ENCODE measurements at places on chromosomes 7 and 10. TPM values are rescaled to one million over a fixed set of nuclear protein-coding genes. Genes with fewer than 3 reads are reported as not detected.
A peak's percentile ranks its signal among the peaks of the same experiment; 100 is the strongest.

DNA sequence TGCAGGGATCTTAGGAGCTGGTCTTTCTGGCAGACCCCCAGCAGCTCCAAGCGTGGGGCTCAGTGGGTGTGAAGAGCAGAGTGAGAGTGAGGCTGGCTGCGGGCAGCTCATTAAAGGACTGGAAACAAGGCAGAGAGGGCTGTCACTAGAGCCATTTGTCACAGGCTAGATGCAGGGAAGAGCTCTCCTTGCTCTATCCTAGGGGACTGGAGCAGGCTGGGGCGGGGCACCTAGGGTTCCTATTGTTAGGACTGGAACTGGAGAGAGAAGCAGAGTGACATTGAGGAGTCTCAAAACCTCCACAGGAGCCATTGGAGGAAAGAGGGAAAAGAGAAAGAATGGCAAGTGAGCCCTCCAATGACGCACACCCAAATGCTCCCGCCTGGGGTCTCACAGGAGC lies 772 bp upstream of the DDC start:
- no peak for DNase-seq

DNA sequence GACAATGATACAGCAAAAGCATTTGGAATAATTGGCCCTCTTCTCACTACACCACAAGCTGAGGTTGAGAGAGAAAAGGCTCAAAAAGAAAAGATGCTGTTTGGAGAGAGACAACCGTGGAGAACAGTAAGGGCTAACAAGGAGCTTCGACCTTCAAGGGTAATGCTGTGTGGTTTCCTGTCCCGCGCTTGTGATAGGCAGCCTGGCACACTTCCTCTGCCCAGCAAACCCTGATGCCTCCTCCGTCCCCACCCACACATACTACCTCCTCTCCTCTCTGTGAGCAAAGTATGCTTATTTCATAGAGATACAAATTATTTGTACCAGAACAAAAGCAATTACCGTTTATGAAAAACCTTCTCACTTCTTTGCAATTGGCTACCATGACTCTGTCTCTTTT lies 755.4 kb downstream of the KCNMA1 start:
- no peak for DNase-seq

GRCh38 chr10:43691485-43691884 lies 42.8 kb upstream of the ZNF32 start:
- peak; percentile 35 for DNase-seq

The CLCN1 gene
- total RNA-seq: not detected

DNA sequence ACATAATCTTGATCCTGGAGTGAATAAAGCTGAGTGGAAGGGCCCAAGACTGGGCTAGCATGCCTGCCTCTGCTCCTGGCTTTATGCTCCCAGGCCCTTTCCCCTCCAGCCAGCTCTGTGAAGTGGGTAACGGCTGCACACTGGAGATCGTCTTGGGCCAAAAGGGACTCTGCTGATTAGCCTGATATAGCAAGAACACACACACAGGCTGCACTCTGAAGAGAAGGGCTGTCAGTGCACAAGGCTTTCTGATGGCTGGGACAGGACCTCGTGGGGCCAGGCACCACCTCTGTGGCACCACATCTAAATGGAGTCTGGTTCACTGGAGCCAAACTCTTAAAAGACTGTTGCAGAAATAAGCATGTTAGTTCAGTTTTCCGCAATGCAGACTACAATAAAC lies 161.4 kb downstream of the NEURL1 start:
- no peak for DNase-seq

- DNase-seq: no peak
Observed at GRCh38 chr7:103373866-103374643, 26.6 kb downstream of the PSMC2 start.

DNA sequence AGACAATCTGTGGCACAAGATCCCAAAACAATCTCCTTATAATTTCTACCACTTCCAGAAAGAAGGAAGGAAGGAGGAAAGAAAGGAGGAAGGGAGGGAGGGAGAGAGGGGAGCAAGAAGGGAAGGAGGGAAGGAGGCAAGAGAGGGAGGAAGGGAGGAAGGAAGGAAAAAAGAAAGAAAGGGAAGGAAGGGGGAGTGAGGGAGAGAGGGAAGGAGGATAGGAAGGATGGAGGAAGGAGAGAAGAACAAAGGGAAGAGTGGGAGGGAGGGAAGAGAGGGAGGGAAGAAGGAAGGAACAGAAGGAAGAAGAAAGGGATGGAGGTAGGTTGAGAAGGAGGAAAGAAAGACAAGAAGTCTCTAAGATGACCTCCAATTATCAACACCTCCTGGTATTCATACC lies 185.5 kb upstream of the NFE2L3 start:
- DNase-seq: no peak

GRCh38 chr7:115693779-115694178 lies 336.8 kb downstream of the TFEC start:
- DNase-seq: no peak

DNA sequence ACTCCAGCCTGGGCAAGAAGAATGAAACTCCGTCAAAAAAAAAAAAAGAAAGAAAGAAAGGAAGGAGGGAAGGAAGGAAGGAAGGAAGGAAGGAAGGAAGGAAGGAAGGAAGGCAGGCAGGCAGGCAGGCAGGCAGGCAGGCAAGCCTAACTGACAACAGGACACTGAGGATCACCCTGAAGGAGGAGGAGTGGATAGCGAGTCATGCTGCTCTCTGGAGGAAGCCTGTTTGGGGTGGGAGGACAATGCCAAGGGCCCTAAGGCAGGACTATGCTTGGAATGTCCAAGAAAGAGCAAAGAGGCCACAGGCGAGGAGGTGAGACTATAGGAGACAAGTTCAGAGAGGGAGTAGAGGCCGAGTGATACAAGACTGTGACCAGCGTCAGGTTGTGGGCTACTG lies 107.0 kb upstream of the PARD3 start:
- DNase-seq: peak; percentile 43

GRCh38 chr7:78315119-78315518 lies 516.5 kb downstream of the PHTF2 start:
- no peak for DNase-seq

GRCh38 chr7:126426652-126427051 lies 826.1 kb downstream of the GRM8 start:
- no peak for DNase-seq

DNA sequence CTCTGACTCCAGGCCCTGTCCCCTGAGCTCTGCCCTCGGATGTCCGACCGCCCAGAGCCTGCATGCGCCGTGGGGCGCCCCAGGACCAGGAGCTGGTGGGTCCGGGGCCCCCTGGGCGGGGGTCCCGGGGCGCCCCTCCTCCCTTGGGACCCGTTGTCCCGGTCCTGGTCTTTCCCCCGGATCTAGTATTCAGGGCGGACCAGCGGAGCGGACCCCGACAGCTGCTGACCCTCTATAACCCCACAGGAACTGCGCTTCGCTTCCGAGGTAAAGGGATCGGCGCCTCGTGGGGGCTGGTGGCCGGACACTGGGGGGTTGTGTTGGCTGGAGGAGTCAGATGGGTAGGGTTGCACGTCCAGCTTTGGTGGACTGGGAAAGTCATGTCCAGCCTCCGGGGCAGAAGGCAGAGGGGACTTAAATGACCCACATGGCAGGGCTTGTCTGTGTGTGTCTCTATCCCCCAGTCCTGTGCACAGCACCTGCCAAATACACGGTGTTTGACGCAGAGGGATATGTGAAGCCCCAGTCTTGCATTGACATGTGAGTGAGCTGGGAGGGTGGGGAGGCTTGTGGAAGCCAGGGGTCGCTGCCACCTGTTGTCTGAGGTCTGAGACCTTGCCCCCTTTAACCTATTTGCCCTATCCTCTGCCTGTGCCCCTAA lies 520 bp downstream of the MOSPD3 start:
- no peak for DNase-seq

DNA sequence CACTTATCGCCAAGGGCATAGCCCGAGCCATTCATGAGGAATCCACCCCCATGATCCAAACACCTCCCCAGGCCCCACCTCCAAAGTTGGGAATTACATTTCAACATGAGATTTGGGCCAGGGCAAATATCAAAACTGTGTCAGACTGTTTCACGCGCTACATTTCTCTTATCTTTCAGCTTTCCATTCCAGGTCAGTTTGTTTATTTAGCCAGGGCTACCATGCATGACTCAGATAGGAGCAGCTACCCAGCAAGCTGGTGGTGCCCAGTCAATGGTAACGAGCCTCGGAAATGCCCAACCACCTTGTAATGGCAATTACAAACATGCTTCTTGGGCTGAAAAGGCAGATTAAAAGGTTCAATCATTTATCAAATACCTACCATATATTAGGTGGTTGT lies 43.6 kb upstream of the BAMBI start:
- DNase-seq: no peak

The GPR158 gene
- total RNA-seq: not detected

DNA sequence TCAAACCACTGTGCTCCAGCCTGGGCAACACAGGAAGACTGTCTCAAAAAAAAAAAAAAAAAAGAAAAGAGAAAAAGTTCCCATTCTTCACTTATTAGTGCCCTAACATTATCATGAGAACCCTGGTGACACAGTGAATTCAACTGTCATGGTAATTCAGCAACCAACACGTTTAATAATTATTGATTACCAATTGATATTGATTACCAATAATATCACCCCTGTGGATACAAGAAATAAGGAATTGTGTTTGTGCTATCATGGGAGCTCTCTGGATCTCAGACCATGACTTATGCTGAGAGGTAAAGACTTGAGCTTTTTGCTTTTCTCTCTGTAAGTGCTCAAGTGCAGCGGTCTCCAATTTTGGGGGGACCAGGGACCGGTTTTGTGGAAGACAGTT lies 195.3 kb downstream of the TPST1 start:
- DNase-seq: no peak

DNA sequence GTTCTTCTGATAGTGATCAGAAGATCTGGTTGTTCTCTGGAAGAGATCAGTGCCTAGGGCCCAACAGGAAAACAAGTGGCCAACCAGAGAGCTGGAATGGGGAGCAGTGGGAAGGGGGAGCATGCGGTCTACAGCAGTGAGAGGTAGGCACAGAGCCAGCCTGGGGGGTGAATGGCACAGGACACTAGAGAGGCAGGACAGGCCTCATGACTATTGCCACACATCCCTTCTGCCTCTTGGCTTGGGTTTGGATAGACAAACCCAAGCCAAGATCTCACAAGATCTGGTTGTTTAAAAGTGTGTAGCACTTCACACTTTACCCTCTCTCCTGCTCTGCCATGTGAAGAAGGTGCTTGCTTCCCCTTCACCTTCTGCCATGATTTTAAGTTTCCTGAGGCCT lies 224.4 kb downstream of the ARHGAP12 start:
- no peak for DNase-seq

The GIMAP6 gene
- not detected for total RNA-seq

DNA sequence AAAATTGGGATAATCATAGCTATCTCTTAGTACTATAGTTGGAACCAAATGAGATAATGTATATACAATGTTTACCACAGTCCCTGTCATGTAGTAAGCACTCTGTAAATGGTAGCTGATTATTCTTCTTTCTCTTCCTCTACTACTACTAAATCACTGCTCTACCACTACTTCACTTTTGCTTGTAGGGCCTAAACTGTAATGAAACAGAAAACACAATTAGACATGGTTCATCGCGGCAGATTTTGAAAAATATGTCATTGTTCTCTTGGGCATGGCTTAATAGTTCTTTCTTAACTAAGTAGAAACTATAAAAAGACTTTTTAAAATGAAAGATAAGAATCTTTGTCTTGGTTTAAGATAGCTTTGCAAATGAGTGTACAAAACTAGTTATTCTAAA lies 34.9 kb downstream of the R3HCC1L start:
- no peak for DNase-seq

GRCh38 chr10:24778298-24778697 lies 54.6 kb upstream of the ARHGAP21 start:
- DNase-seq: no peak

The ADAMTS14 gene
- 0.02 TPM for total RNA-seq
